ENCODE measurements at places on chromosomes 6 and 20. TPM values are rescaled to one million over a fixed set of nuclear protein-coding genes. Genes with fewer than 3 reads are reported as not detected.

HTR1B gene
- not detected for total RNA-seq

KHDC1L gene
- not detected for total RNA-seq

GLP1R gene
- total RNA-seq, result not detected

TFEB gene
- 5.6 TPM for total RNA-seq
